GM23338 (cell line): ENCODE measurements at places on chromosomes 1 and 21. TPM values are rescaled to one million over a fixed set of nuclear protein-coding genes. Genes with fewer than 3 reads are reported as not detected.

CNIH3 gene
- polyA plus RNA-seq, result 3.0 and 3.6 TPM in 2 replicates

DNA sequence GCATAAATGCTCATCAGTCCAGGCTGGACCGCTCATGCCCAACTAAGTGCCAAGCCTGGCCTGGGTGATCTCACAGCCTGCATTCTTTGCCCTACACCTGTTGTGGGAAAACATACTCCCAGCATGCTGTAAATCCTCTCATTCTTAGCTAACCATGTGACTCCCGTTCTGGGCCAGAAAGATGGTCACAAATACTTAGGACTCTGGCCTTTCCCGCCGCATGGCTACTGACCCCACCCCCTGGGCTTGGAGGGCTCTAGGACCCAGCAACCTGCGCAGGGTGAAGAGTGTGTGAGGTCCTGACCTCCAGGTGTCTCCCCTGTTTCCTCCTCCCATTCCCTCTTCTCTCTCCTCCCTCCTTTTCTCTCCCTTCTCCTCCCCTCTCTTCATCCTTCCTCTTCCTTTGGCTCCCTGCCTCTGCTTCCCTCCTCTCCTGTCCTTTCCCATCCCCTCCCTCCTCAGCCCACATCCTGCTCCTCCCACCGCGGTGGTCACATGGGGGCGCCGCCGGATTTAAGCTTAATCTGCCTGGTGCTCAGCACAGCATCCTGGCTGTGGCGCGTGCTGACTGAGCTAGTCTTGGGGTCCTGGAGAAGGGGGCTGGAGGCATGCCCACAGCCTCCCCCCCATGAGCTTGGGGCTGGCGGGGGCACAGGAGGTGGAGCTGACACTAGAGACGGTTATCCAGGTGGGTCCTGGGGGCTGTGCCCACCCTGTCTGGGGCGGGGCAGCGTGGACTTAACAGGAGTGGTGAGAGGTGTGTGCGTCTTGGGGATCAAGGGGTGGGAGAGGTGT is at the start of gene CROCC:
Gene CROCC, plus strand, starts transcription at position 541 of the 795 bp plus-strand sequence. Its CDS starts 88 bp downstream, at position 629.
- H3K4me1 ChIP-seq, result peaks cover 32% of the 10 kb centered on the region
- H3K27ac ChIP-seq, result peak within 1 kb of the TSS; percentile 61
- H3K4me3 ChIP-seq, result peak within 1 kb of the TSS; percentile 70
- H3K36me3 ChIP-seq, result no peaks in the 10 kb centered on the region
- peak; percentile 100 for DNase-seq
- no peaks in the 10 kb centered on the region for H3K27me3 ChIP-seq

DNA sequence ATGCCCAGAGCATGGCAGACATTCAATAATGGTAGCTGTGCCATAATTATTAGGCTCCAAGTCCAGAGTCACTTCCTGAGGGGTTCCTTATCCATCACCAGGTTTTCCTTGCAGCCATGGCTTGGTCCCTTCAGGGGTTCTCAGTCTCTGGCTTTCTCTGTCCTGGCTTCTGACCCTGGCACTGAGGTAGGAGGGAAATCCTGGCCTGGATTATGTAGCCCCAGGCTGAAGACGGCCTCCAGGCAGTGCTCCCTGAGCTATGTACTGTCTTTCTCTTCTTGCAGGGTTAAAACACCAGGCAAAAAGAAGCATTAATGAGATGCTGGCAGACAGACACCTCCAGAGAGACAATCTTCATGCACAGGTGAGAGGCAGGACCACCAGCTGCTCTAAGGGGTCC is 9.5 kb upstream of the PADI3 start:
- peaks cover 5% of the 10 kb centered on the region; the same call in 1 of the 2 replicates for H3K4me1 ChIP-seq
- no peak overlapping the region for H3K27ac ChIP-seq
- no peaks in the 10 kb centered on the region for H3K36me3 ChIP-seq
- H3K4me3 ChIP-seq, result no peak overlapping the region
- peak; percentile 96 for DNase-seq

DNA sequence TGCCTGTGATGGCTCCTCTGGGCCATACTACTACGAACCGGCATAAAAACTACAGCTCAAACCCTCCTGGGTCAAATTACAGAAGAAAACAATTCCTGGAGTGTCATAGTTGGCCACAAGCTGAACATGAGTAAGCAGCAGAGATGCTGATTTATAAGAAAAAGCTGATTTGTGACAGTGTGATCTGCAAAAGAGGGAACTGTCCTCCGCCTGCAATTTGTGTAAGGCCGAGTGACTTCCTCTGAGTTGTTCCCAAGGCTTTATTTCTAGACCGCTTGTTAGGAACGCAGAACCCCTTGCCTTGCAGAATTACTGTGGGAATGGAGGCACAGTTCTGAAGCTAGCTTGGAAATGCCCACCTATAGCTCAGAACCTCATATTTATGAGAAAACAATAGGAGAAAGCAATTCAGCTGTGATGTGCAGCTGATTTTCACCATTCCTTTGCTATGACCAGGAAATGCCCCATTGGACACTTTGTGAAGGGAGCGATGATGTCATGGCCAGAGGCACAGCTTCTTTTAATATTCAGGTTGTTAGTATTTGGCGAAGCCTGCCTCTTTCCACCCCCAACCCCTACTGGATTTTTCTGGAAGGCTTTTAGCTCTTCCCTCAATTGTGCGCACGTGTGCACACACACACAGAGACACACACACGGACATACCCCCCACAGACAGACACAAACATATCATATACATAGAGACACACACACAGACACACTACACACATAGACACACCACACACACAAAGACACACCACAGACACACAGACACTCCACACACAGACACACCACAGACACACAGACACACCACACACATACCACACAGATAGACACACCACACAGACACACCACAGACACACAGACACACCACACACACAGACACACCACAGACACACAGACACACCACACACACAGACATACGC is 47.6 kb downstream of the IER5 start:
- H3K4me1 ChIP-seq, result peaks cover 15% of the 10 kb centered on the region
- no peak for DNase-seq
- H3K4me3 ChIP-seq, result no peak overlapping the region
- no peak overlapping the region for H3K27ac ChIP-seq
- no peaks in the 10 kb centered on the region for H3K27me3 ChIP-seq

DNA sequence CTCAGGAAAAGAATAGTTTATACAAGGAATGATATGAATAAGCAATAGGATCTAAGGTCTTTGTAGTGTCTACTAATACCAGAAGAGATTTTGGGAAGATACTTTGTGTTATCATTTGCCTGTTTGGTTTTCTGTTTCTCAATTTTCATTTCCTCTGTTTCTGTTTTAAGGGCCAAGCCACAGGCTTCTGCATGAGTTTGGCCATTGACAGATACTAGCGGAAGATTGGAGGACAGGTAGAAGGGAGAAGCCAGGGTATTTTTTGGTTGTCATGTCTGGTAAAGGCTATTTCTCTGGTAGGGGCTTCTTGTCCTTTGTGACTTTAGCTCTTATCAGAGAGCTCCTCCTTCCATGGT is 51.4 kb downstream of the HS2ST1 start:
- no peaks in the 10 kb centered on the region for H3K36me3 ChIP-seq
- DNase-seq, result no peak
- H3K27ac ChIP-seq, result no peak overlapping the region
- H3K4me1 ChIP-seq, result no peaks in the 10 kb centered on the region
- H3K27me3 ChIP-seq, result no peaks in the 10 kb centered on the region
- no peak overlapping the region for H3K4me3 ChIP-seq

DNA sequence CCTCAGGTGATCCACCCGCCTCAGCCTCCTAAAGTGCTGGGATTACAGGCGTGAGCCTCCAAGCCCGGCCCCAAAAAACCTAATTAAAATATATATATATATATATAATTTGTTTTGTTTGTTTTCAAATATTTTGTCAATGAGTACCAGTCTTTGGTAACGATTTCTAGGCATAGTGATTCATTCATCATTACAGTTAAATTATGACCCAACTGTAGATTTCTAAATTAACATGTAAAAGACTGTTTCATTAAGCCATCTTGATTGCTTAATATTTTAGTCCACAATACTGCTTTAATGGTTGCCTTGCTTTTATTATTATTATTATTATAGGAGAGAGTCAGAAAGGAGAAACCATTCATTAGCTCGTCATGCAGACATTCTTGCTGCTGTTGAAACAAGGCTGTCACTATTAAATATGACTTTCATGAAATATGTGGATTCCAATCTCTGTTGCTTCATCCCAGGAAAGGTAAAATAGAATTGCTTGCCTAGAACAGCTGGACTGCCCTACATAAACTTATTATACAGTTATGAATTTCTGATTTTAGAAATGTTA is 19.9 kb downstream of the FBXO28 start:
- no peak for DNase-seq
- H3K4me1 ChIP-seq, result no peaks in the 10 kb centered on the region
- peaks cover 46% of the 10 kb centered on the region for H3K36me3 ChIP-seq
- H3K4me3 ChIP-seq, result no peak overlapping the region
- no peaks in the 10 kb centered on the region for H3K27me3 ChIP-seq

- peak overlapping the region; percentile 82 for H3K27ac ChIP-seq
- H3K4me1 ChIP-seq, result peaks cover 11% of the 10 kb centered on the region; the same call in 1 of the 2 replicates
- H3K36me3 ChIP-seq, result no peaks in the 10 kb centered on the region
- peak overlapping the region; percentile 23; the same call in 1 of the 2 replicates for H3K4me3 ChIP-seq
- H3K27me3 ChIP-seq, result no peaks in the 10 kb centered on the region
- peak; percentile 61 for DNase-seq
These were observed 72.5 kb upstream of the TNFSF18 start for GRCh38 chr1:173122958-173123852.

DNA sequence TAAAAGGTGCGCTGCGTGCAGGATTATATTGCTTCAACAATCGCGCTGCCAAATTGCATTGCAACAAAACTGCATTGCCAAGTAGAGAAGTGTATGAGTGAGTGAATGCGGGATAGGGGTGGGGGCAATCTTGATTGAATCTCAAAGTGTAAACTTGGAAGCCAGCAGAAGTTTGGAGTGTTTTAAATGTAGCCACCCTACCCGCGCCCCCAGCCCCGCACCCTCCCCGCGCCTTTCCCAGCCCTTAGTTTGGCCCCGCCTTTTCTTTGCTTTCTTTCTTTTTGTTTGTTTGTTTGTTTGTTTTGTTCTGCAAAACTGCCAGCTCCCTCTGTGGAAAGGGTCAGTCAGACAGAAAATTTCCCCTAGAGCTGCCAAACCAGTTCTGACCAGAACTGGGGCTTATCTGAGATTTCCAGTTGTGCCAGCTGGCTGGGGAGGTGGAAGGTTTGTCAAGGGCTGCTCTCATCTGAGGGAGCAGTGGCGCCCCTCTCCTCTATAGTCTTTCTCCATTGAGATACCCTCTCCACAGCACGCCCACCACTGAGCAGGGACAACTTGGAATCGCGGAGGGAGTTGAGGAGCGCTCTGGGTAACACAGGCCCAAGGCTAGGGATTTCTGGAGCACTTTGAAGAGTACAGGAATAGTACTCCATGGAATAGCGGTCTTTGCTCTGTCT is 666 bp upstream of the BEND5 start:
- peak; percentile 49 for DNase-seq
- peaks cover 3% of the 10 kb centered on the region; the same call in 1 of the 2 replicates for H3K27me3 ChIP-seq
- peak overlapping the region; percentile 95 for H3K4me3 ChIP-seq
- no peak overlapping the region for H3K27ac ChIP-seq
- H3K4me1 ChIP-seq, result peaks cover 12% of the 10 kb centered on the region; the same call in 1 of the 2 replicates
- H3K36me3 ChIP-seq, result no peaks in the 10 kb centered on the region

DNA sequence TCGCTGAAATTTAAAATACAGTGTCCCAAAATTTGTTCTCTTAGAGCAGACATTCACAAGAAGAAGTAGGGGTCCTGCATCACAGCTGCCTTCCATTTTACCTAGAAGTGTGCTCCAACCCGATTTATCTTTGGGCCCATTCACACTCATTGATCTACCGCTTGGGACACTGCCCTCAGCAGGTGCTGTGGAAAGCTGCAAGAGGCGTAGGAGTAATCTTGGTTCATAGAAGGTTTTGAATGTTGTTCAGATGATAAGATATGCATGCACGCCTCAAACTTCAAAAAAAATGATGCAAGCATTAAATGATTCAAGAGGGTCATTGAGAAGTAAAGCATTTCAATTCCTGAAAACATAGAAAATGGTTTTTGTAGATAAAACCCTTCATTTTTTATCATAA is 18.6 kb upstream of the C1orf105 start:
- H3K36me3 ChIP-seq, result no peaks in the 10 kb centered on the region
- peak; percentile 74 for DNase-seq
- no peak overlapping the region for H3K4me3 ChIP-seq
- H3K27ac ChIP-seq, result no peak overlapping the region
- no peaks in the 10 kb centered on the region for H3K27me3 ChIP-seq
